Spleen (tissue), 13 donors: ENCODE measurements at places on chromosomes 3 and 15. TPM values are rescaled to one million over a fixed set of nuclear protein-coding genes. Genes with fewer than 3 reads are reported as not detected.

- peak within 1 kb of the TSS; percentile 21 for H3K4me3 ChIP-seq
- H3K27ac ChIP-seq, result no peak within 1 kb of the TSS
- no peak for DNase-seq
These were observed at the start of gene ACAN for GRCh38 chr15:88803241-88803919. TSS of gene ACAN (plus strand) at chr15:88803436. CDS start at chr15:88836207, 32,771 bp downstream.

DNA sequence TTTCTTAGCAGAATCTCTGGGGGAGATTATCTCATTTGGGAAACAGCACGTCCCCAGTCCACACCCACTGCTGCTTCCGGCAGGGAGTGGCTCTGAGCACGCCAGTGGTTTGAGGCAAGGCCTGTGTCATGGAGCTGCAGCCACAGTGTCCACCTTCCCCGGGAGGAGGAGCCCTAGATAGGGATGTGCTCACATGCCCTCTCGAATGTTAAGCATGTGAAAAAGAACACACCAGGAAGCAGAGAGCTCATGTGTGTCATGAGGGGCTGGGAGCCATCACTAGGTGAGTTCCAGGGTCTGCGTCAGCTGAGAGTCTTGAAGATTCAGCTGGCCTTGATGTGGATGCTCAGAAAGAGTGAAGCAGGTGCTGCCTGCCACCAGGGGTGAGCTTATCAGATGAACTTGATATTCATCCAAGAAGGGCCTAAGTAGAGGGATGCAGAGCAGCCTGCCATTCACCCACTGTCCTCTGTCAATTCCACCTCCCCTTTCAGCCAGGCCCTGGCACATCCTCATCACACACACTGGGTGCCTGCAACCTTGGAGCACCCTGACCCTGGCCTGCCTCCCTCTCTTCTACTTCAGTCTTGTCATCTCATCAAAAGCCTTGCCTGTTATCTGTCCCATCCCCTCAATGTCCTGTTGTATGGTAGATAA lies 16.3 kb downstream of the ITGA11 start:
- H3K4me3 ChIP-seq, result no peak overlapping the region
- H3K36me3 ChIP-seq, result no peaks in the 10 kb centered on the region
- H3K27me3 ChIP-seq, result no peaks in the 10 kb centered on the region
- DNase-seq, result no peak
- H3K4me1 ChIP-seq, result peaks cover 25% of the 10 kb centered on the region

DNA sequence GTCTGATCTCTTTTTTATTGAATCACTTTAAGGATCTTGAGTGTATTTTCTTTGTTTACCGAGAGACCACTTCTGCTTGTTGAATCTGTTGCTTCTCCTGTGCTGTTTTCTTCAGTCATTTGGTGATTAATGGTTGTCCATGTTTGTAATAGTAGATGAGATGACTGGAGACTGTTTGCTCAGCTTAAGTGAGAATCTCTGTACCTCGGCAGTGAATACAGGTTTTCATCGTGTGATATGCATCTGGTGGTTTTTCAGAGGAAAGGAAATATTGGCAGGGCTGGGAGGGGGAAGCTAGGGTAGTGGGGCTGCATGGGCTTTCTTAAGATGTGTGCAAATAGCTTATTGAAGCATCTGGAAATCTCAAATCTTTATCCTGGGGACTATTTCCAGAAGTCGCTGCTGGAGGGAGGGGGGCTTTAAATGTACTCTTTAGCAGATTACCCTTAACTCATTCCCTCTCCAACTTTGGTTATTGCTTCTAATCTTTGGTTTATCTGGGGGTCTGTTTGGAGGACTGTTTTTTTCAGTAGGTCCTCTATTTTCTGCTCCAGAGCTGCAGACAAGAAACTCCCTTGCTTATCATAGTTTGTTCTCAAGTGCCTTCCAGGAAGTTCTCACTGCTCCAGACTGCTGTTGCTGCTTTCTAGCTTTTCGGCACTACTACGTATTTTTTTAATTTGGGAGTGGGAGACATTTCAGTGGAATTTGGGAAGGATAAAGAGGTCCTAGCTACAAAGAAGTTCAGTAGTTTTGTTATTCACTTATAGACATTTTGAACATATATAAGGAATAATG lies 19.4 kb downstream of the CMTM8 start:
- no peak for DNase-seq
- no peaks in the 10 kb centered on the region for H3K36me3 ChIP-seq
- no peaks in the 10 kb centered on the region for H3K4me1 ChIP-seq

DNA sequence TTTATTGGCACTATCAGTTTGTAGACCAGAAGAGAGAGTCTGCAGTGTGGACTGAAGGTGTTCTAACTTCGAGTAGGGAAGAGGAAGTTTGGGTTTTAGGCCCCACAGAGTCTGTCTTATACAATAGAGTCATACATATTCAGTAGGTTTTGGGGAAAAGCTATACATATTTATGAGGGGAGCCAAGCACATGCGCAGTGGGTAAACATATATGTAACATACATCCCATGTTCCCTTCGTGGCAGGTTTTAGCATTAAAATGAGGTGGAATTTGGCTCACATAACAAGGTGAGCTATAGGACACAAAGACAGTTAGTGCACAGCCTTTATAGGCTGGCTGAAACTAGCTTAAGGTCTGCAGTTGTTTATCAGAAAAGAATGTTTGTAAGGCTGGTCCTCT lies 4.9 kb downstream of the GALK2 start:
- no peak overlapping the region for H3K4me3 ChIP-seq
- peaks cover 4% of the 10 kb centered on the region for H3K36me3 ChIP-seq
- H3K27ac ChIP-seq, result no peak overlapping the region
- no peak for DNase-seq
- peaks cover 17% of the 10 kb centered on the region for H3K4me1 ChIP-seq

DNA sequence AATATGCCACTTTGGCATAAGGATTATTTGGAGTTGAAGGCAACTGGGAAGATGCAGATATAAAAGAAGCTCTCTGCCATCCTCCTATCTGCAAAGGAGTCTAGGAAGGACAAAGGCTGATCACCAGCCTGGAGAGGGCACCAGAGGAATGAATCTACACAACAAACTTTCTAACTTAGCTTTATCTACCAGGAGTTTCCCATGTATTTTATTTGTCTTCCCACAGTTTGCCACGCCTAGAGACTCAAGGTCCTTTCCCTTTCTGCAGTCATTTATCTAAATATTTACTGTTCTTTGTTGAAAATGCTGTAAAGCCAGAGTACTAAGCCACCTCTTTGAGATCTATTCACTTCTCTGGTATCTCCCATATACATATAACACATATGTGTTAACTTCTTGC lies 32.2 kb downstream of the GPR176 start:
- H3K4me3 ChIP-seq, result no peak overlapping the region
- H3K27ac ChIP-seq, result no peak overlapping the region
- no peaks in the 10 kb centered on the region for H3K27me3 ChIP-seq
- H3K36me3 ChIP-seq, result no peaks in the 10 kb centered on the region
- H3K4me1 ChIP-seq, result no peaks in the 10 kb centered on the region
- no peak for DNase-seq

DNA sequence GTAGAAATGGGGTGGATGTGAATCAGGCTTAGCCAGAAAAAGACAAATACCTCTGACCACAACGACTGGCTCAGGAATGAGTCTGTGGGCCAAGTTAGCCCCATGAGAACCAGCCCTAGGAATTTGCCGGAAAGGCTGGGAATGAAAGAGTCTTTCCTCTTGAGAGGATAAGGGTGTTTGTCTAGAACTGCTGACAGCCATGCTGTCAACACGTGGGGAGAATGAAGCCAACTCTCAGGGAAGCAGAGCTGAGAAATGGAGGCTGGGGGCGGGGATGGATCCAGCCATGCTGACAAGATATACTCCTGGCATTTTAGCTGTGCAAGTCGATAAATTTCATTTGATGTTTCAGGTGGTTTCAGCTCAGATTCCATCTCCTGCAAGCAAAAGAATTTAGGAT lies 10.6 kb upstream of the SLC6A1 start:
- no peaks in the 10 kb centered on the region for H3K36me3 ChIP-seq
- no peaks in the 10 kb centered on the region for H3K27me3 ChIP-seq
- H3K27ac ChIP-seq, result no peak overlapping the region
- peaks cover 4% of the 10 kb centered on the region for H3K4me1 ChIP-seq
- H3K4me3 ChIP-seq, result no peak overlapping the region
- no peak for DNase-seq

DNA sequence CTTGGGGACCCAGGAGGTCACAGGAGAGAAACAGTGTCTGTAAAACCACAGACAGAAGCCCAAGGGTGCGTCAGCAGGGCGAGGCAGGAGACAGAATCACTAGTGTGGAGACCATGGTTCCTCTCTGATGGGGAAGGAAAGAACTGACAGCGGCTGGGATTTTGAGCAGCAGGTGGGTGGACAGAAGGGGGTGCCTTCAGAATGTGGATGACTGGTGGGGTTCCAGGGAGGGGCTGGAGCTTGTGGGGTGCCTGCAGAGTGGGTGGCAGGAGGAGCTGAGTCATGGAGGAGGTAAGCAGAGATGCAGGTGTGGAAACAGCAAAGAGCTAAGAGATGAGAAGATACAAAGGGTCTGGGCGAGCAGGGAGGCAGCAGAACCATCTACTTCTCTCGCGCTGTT lies 124.2 kb downstream of the GABRB3 start:
- H3K36me3 ChIP-seq, result no peaks in the 10 kb centered on the region
- no peaks in the 10 kb centered on the region for H3K4me1 ChIP-seq
- DNase-seq, result no peak
- H3K27ac ChIP-seq, result no peak overlapping the region

- no peak for DNase-seq
- no peak overlapping the region for H3K4me3 ChIP-seq
- H3K27ac ChIP-seq, result no peak overlapping the region
- H3K4me1 ChIP-seq, result no peaks in the 10 kb centered on the region
These were observed 91.0 kb downstream of the TPRG1 start for GRCh38 chr3:189262746-189263145.

DNA sequence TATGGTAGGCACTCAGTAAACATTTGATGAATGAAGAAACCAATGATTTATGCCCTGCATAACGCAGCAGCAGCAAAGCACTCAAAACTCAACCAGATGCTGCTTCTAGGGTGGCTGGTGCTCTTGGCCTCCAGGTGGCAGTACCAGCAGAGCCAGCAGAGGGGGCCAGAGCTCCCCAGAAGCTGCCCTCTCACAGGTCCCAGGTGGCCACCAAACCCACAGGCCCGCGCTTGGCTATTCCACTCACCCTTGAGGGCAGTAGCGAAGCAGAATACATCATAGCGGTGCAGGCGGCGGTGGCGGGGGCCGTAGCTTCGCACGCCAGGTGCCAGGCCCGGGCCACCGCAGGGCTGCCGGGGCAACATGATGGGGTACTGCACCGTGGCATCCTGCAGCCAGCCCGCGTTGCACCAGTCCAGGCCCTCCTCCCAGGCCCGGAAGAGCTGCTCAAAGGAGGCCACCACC lies 16.6 kb downstream of the HAPLN3 start:
- no peaks in the 10 kb centered on the region for H3K36me3 ChIP-seq
- no peak overlapping the region for H3K27ac ChIP-seq
- DNase-seq, result no peak
- no peaks in the 10 kb centered on the region for H3K27me3 ChIP-seq
- no peaks in the 10 kb centered on the region for H3K4me1 ChIP-seq

Gene STAB1
- 406 TPM for total RNA-seq

Gene GASK1A
- total RNA-seq, result 1.9 TPM

Gene CSTA
- 18.9 TPM for total RNA-seq
